DMS79 treated with DMSO at 0.1 percent for 48 hours (cell line): ENCODE measurements at places on chromosomes 7 and 10.

DNA sequence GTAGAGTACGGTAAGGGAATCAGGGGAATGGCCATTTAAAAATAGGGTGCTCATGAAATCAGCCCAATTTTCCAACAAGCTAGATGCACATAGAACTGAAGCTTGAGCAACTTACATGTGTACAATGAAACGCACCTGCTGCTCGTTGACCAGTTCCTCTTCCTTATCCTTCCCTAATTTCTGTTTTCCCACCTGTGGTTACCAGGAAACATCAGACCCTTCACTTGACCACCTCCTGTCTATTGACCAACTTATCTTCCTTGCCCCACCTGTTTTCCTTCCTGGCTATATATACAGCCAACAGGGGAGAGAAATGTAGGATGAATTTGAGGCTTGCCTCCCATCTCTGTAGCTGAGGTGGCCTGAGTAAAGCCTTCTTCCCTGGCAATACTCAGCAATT lies 37.8 kb upstream of the RAPGEF5 start:
- no peak for DNase-seq

DNA sequence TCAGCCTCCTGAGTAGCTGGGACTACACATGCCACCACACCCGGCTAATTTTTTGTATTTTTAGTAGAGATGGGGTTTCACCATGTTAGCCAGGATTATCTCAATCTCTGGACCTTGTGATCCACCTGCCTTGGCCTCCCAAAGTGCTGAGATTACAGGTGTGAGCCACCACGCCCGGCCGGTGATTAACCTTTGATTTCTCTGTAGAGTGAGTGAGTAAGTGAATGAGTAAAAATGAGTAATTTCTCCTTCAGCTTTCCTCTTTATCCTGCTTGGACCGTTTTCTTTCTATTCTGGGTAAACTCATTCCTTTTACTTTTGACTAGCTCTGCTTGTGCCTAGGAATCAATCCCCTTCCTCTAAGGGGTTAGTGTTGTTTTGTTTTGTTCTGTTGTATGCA lies 36.8 kb downstream of the ST7 start:
- DNase-seq = no peak

- DNase-seq = no peak
These were observed 42.5 kb downstream of the KLHDC10 start for GRCh38 chr7:130112662-130113425.

GRCh38 chr7:108144931-108145330 lies 14.8 kb upstream of the LAMB4 start:
- DNase-seq = no peak

GRCh38 chr10:71092812-71093401 lies 119.5 kb upstream of the UNC5B start:
- DNase-seq = no peak

DNA sequence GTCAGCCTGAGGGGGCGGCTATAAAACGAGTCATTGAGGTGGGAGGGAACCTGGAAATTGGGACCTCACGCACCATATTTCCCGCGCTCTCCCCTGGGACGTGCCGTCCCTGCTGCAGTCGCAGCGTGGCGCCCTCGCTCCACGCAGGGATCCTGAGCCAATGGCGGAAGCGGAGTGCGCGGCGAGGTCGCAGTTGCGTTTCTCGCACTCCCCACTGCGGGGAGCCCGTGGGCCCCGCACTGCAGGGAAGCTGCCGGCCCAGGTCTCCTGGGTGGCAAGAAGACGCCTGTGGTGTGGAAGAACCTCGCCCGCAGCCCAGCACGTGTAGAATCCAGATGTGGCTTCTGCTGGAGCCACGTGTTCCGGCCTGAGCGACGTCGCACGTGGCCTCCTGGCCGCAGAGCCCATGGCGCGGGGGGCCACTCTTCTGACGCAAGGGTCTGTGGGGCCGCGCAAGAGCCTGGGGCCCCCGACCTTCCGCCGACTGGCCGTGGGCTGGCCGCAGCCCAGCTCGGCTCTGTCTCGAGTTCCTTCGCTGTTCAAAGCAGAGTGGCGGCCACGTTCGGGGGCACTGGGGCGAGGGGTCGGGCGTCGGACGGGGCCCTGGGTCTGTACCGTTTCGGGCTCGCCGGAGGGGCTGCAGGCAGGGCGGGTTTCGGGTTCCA lies 26.4 kb downstream of the HIF1AN start:
- no peak for DNase-seq

GRCh38 chr7:47489624-47490023 lies 92.3 kb downstream of the TNS3 start:
- no peak for DNase-seq
